COLO829 (cell line): ENCODE measurements at places on chromosomes 6 and 20.

- DNase-seq = peak; percentile 42
These were observed 12.2 kb upstream of the SLC17A2 start for GRCh38 chr6:25942561-25943147.

DNA sequence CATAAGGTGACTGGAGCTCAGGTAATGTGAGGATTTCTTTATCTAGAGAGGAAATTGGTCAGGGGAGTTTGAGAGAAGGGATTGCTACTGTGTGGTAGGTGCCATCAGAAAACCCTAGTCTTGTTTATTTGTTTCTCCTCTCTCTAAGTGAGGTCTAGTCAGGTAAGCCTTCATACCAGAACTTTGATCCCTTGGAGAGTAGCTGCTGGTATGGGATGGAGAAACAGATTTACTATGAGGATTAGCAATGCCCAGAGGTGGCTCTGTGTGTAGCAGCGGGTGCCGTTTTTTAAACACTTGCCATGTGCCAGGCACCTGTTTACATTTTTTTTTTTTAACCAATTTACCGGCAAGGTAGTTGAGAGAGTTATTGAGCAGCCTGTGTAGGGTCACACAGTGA is 19.5 kb downstream of the CMTR1 start:
- no peak for DNase-seq

- no peak for DNase-seq
These were observed 111.2 kb upstream of the CNKSR3 start for GRCh38 chr6:154621686-154622085.

GRCh38 chr20:19807191-19807945 is 49.3 kb downstream of the RIN2 start:
- no peak for DNase-seq

DNA sequence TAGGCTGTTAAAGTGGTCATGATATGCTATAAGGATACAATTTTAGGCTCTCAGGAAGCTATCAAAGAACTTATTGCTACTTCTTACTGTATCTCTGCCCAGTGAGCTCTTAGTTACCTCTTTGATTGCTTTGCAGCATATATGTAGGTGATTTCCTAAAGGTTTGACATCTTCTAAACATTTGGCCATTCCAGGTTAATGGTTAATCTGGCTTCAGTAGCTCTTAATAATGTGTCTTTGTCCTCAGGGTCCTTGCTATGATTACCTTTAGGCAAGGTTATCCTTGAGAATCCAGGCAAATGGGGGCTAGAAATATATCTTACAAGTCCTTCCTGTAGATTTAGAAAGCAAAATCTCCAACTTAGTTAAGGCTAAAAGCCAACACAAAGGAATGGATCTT is 575.4 kb downstream of the TFAP2B start:
- no peak for DNase-seq

DNA sequence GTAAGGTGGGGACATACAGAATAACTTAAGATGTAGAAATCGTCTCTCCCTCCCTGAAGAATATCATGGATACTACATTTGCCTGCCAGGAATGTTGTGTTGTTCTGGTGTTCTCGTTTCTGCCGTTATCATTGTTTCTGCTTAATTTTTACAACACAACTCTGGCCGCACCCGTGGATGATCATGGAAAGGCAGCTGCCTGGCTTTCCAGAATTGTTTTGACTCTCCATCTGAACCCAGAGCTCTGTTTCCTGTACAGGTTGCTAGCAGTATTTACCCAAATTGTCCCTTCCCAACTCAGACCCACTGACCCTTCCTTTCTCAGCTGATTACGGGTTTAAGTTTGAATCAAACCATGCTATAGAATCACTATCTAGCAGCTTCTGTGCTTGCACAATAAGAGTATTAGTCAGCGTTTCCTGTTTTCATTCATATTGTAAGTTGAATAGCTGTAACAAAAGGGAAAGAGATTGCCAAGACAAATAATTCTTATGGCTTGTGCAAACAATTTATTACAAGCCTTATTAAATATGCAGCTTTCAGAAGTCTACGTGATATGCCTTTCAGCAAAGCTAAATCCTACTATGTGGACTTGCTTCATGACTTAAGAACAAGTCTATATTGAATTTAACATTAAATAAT is 139.0 kb downstream of the MTHFD1L start:
- DNase-seq = peak; percentile 39

DNA sequence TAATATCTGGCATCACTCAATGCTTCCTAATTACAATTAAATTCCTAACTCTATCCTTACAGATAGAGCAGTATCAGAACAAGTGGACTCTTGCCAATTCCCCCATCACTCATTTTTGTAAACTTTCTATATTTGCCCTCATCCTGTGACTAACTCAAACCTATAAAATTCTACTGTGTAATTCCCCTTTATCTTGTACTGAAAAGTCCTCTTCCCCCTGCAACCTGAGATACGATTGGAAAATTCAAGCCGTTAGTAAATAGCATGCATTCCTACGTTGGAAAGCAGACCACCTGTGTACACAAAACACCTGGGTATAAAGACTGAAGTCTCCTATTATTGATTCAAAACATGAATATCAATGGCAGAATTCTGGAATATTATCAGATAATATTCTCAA is 70.4 kb upstream of the KCNQ5 start:
- DNase-seq = no peak
